Activated CD4-positive, alpha-beta memory T cell treated with anti-CD3 and anti-CD28 coated beads, Interleukin-2, amount 10 ng/mL, durations not matched to agents 7 days and 5 days (primary cell): ENCODE measurements at places on chromosomes 7 and 10.

- no peak for DNase-seq
Observed at GRCh38 chr7:116565981-116566380, 41.1 kb downstream of the CAV1 start.

GRCh38 chr10:85655411-85655810, 711.2 kb downstream of the GRID1 start:
- no peak for DNase-seq

DNA sequence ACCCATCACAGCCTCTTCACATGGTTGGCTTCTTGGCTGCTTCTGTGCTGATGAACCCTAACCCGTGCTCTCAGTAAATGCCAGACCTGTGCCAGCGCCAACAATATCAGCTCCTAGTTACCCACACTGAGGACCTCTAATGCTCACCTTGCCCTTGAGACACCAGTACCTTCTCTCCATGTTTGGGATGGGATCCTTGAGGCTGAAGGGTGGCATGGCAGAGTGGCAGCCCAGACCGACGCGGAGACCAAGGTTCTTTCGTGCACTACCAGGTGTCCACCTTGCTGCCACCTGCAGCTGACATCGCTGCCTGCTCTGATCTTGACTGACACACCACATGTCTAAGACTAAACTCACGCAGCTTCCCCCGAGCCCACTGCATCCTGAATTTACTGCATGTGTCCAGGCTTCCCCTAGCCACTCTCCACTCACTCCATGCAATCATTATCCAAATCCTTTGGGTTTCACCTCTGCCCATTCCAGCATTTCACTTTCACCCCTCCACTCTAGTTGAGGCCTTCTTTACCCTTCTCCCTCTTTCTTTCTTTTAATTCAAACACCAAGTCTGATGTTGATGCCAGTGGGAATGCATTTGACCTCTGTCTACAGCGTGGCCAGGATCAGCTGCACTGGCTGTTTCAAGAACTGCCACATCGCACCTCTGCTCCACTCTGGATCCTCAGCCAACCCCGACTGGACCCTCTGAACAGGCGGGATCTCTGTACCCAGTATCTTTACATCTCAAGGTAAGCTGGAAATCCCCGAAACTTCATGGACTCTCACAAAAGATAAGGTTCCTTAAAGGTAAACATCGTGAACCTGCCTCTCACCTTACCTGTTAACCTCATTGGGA, 294.9 kb downstream of the GLRX3 start:
- DNase-seq = no peak

GRCh38 chr7:9671979-9672917, 1238.8 kb downstream of the NXPH1 start:
- no peak for DNase-seq

- no peak for DNase-seq
Observed at GRCh38 chr10:101330631-101331225, 23.2 kb upstream of the BTRC start.

GRCh38 chr10:681670-682318, 7.7 kb downstream of the DIP2C start:
- DNase-seq = no peak

- DNase-seq = peak; percentile 46
Observed at GRCh38 chr7:96414931-96415292, 93.0 kb upstream of the SLC25A13 start.

GRCh38 chr10:119449760-119450461, 92.6 kb downstream of the RGS10 start:
- DNase-seq = no peak

- no peak for DNase-seq
Observed at GRCh38 chr7:30970074-30970473, 6.3 kb downstream of the GHRHR start.

GRCh38 chr7:115940460-115941060, 90.0 kb downstream of the TFEC start:
- no peak for DNase-seq

DNA sequence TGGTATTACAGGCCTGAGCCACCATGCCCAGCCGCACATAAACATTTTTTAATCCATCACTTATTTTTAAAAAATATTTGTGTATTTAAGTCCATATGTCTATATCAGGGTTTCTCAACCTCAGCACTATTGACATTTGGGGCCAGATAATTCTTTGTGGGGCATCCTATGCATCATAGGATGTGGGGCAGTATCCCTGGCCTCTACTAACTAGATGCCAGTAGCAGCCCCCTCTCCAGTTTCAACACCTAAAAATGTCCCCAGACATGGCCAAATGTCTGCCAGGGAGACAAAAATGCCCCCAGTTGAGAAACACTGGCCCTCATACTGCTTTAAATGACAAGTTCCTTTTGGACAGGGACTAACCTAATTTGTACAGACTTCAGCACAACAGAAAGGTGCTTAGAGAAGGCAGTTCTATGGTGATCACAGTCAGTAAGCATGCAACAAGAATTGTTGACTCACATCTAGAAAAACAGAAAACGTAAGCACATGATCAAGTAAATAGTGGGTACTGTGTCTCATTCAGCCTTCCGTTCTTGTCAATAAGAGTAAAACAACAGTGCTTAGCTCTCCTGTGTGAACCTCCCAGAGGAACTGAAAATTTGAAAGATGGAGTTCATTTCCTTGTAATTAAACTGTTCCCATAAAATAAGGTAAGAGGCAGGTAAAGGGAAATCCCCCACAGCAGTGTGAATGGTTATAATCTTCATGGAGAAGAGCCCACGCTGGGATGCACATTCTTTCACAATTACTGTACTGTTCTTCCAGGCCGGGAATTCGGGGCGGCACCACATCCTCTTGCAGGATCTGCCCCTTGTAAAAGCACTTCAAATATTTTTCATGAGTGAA, 17.3 kb upstream of the ADRB1 start:
- no peak for DNase-seq

- no peak for DNase-seq
Observed at GRCh38 chr10:103814626-103815370, 40.6 kb downstream of the SH3PXD2A start.

- DNase-seq = no peak
Observed at GRCh38 chr10:118993214-118993613, 36.3 kb upstream of the NANOS1 start.

GRCh38 chr7:104951546-104951945, 62.5 kb upstream of the KMT2E start:
- DNase-seq = no peak

- no peak for DNase-seq
Observed at GRCh38 chr7:30181211-30181610, 46.4 kb downstream of the MTURN start.

GRCh38 chr10:90007226-90007625, 305.8 kb downstream of the KIF20B start:
- DNase-seq = no peak
